ENCODE measurements at places on chromosomes 3 and 15. TPM values are rescaled to one million over a fixed set of nuclear protein-coding genes. Genes with fewer than 3 reads are reported as not detected.

DNA sequence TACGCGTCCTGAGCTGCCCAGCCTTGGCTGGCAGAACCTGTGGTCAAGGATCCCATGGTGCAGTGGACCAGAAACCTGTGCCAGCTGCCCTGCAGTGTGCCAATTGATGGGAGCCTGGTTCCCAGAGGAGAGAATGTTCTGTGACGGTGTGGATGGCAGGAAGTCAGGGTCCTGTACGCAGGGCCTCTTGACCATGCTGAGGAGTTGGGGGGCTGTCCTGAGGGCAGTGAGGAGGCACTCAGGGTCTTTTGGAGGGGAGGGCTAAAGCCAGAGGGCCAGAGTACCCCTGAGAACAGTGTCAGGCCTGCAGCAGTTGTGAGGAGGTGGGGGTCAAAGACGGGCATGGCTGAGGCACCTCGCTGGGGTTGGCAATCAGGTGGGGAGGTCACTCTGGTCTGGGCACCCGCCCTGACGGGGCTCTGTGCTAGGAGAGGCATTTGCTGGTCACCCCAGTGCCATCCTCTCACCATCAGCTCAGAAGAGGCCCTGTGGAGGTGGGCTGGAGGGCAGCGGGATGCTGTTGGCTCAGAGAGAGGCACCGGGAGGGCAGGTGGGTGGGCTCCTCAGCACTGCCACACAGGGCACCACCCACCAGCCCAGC is 61.0 kb downstream of the SCN5A start:
- DNase-seq = no peak

DNA sequence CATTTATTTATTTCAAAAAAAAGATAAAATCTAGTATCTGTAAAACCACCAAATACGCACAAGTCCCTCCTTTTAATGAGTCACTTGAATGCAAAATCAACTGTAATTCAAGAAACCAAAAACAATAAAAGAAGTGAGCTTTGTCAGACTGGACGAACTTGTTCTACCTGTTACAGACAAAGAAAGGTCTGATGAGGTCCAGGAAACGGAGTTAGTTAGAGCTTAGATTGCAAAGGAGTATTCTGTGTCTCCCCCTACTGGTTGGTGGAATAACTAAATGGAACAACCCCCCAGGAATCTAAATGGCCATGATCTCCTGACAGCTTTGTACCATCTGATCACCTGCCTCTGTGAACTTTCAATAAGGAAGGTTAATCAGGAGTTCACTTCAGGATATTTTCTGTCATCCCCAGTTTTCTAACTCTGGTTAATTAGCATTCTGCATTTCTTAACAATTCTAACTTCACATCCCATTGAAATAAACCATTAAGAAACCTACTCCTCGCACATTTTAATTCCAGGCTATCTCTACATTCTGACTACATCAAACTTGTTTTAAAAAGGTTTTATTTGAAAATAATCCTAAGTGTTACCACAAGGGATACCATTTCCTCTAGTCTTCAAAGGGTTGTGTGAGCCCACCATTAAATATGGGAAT is 333.0 kb upstream of the SATB1 start:
- DNase-seq = no peak

GRCh38 chr3:185049710-185050109 is 103.2 kb downstream of the C3orf70 start:
- DNase-seq = no peak

DNA sequence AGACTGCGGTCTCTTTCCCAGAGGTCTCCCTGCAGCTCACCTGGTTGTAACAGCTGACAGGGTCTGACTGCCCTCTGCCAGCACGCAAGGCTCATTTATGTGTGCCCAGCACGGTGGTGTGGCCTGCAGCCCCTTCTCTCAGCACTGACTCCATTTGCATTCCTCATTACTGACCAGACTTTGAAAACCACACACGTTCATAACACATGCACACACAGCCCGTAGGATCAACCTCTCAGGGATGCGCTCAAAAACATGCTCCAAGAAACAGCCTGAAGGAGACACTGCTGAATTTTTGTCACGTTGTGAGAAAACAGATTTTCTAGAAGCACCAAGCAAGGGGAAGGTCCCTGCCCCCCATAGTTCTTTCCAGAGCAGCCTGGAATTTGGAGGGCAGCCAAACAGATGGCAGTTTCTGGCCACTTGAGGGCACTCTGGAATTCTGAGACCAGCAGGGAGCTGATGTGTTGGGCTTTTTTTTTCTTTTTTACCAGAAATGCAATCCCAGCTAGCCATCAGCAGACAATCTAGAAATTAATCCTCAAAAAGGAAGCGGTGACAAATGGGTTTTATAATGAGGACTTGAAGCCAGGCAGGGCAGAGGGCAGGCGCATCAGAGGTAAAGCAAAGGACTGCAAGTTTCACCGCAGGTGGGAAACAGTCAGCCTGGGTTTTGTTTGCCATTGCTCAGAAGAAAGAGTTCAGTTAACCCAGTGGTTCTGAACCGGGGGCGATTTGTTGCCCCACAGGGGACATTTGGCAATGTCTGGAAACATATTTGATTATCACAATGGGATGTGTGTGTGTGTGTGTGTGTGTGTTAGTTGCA is 170.5 kb upstream of the PROK2 start:
- peak; percentile 64 for DNase-seq

DNA sequence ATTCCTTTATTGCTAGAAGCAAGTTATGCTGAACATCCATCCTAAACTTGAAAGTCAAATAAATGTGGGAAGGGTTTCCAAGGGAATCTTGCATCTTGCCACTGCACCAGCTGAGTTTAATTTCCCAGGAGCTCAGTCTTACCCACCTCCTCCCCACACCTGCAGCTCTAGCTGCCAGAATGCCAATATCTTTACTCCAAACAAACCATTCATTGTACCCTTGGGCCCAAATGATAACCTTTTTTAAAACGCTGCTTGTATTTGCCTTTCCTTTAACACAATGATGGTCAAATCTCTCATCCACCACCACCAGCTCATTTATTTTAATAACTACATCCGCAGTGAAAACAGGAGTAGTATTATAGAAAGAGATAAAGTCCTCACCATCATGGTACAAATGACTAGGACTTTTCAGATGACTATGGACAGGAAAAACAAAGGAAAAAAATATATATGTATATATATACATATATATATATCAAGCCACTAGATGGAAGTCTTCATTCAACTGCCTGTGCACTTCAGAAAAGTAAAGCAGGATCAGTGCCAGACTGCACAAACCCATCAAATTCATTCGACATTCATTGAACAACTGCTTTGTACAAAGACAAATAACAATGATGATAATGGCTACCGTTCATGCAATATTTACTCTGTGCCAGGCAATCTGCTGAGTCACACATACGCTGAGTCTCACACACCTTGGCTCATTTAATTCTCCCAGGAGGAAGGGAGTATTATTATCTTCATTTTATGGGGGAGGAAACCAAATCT is 44.0 kb downstream of the BFSP2 start:
- DNase-seq = no peak

GRCh38 chr3:73437828-73438227 is 186.9 kb downstream of the PDZRN3 start:
- no peak for DNase-seq

DNA sequence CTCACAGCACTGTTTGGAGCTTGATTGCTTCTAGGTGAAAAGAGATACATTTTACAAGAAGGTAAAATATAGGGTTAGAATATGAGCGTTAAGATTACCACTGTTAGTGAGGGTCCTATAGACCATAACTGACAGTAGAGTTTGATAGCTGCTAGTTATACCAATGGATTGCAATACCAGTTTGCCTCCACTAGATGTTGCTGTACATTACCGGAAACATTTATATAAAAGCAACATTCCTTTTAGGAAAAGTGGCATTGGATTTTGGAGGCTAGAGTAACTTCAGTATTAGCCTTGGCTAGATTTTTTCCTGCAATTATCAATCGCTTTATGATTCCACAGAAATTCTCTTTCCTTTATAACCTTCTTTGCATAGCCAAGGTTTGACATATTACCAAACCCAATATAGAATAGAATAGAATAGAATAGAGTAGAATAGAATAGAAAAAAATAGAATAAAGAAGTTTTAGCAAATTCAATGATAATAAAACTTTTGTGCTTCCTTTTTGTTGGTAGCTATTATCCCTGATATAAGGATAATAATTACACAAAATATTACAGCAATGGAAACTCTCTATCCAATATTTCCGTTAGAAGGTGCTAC is 1093.6 kb upstream of the ALCAM start:
- DNase-seq = no peak

GRCh38 chr15:93288728-93289294 is 199.8 kb upstream of the RGMA start:
- no peak for DNase-seq

- DNase-seq = peak; percentile 16
Measured at GRCh38 chr15:81531109-81531592, 157.1 kb upstream of the TMC3 start.

DNA sequence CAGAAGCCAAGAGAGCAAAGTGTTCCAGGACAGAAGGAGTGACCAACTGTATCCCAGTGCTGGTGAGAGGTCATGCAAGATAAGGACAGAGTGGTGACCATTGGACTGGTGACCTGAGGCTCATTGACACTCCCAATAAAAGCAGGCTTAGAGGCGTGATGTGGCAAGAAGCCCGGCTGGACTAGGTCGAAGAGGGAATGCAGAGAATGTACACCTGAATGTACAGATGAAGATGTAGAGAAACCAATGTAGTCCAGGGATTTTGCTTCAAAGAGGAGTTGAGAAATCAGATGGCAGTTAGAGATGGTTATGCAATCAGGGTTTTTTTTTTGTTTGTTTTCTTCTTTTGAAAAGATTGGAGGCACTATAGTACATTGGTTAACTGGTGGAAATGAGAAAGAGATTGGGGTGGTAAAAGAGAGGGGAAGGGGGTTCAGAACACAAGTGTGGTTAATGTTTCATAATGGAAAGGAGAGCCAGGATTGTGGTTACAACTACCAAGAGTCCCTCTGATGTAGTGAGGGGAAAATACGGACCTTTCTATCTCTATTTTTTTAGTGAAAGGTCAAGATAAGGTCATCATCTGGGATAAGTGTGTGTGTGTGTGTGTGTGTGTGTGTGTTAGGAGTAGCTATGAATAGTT is 23.3 kb downstream of the ST3GAL6 start:
- DNase-seq = no peak

DNA sequence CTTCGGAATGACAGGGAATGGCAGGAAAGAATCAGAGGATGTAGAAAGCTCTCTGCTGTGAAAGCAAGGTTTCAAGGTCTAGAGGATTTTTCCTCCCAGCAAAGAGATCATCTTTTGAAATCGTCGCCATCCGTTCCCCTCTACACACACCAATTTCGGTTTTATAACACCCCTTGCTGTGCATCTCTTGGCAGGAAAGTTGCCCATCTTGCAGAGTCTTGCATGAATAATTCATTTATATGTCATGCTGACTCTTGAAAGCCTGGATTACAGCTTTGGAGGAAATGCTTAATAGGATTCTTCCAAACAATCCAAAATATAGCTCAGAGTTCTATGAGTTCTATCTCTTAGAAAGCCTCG is 262.7 kb downstream of the CHL1 start:
- no peak for DNase-seq

Gene LINS1
- 10.4 TPM for total RNA-seq

Gene SUSD5
- 1.6 TPM for total RNA-seq

Gene MUC20
- total RNA-seq = 0.57 TPM

Gene DLEC1
- 0.81 TPM for total RNA-seq

Gene CHRFAM7A
- total RNA-seq = 8.7 TPM

Gene MYZAP
- total RNA-seq = 0.68 TPM

Gene TICRR
- total RNA-seq = 33.8 TPM

All from WTC11 (cell line).